ENCODE measurements at places on chromosomes 12 and 14.

GRCh38 chr12:58629376-58629775 is 290.9 kb downstream of the LRIG3 start:
- DNase-seq, result no peak

GRCh38 chr14:36901861-36902260 is 240.2 kb downstream of the PAX9 start:
- no peak for DNase-seq

DNA sequence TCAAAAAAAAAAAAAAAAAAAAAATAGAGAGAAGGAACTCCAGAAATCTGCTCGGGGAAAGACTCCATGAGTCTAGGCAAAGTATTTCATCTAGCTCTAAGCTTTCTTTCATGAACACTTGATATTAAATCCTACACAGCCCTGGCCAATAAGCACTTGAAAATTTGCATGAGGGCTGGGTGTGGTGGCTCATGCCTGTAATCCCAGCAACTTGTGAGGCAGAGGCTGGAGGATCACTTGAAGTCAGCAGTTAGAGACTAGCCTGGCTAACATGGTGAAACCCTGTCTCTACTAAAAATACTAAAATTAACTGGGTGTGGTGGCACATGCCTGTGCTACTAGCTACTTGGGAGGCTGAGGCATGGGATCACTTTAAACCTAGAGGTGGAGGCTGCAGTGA is 13.1 kb upstream of the METAP2 start:
- no peak for DNase-seq

DNA sequence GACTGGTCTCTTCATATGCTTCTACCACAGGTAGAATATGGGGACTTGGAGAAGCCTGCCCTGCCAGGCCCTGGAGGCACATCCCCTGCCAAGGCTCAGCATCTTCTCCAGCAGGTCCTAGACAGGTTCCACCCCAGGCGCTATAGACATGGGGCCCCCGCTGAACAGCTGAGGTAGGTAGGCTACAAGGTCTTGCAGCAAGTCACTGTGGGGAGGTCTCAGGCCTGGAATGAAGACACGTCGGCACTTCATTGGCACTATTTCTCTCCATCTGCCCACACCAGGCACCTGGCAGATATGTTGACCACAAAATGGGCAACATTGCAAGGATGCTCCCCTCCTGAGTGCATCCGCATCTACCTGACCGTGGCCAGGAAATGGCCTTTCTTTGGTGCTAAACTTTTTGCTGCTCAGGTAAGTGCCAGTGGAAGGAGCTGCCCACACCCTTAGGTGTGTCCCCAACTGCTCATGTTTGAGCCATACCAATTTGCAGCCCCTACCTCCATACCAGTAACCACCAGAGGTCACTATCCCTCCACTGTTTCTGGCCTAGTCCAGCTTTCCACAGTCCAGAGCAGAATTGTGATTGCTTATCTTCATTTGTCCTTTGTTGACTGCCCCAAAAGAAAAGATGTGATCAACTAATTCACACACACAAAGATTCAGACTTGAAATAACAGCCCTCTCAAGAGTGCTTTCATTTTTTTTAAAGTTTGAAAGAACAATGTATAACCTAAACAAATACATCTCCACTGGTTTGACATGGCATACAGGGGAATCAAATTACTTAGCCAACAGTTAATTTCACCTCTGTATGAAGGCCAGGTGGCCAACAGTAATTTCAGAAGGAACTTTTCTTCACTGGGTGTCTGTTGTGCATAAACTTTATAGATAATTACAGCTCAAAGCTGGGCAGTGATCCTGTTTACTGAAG is 16.1 kb downstream of the PIGH start:
- no peak for DNase-seq

DNA sequence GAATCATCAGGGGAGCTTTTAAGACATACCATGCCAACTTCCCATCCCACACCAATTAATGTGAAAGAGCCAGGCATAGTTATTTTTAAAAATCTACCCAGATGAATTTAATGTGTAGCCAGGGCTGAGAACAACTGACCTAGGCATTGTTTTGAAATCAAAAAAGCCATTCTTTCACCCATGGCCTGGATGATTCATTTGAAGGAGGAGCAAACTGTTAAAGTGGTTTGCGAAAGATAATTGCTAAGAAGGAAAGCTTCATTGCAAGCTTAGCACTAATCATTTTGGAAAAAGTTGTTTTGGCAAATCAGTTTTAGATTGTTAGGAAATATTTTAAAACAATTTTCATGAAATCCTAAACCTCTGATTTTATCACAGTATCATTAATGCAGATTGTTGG is 2.1 kb upstream of the GTSF1 start:
- DNase-seq, result no peak

DNA sequence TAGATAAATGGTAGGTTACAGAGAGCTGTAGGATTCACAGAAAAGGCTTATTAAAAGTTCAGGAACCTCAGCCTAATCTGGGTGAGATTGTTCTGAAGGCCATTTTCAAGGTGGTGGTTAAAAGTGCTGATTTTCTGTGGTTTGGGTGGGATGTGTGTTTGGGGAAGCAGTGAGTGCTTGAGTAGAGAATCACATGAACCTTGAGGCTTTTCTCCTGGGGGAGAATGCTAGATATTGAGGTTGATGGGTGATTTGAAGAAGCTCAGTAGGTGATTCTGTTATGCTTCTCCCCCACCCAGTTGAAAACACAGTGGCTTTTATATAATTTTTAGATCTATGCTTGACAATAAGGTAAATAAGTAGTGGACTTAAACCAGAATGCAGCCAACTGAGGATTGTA is 420.9 kb downstream of the PCNX1 start:
- DNase-seq, result no peak
